Stimulated activated CD4-positive, alpha-beta T cell treated with anti-CD3 and anti-CD28 coated beads, Interleukin-4, amount 100 ng/mL, for 1 hour (primary cell): ENCODE measurements at places on chromosomes 2 and 18.

- DNase-seq, result no peak
Observed at GRCh38 chr2:118530976-118531375, 316.5 kb downstream of the EN1 start.

GRCh38 chr18:77366720-77367641 lies 117.3 kb downstream of the GALR1 start:
- DNase-seq, result no peak

GRCh38 chr18:59061914-59062642 lies 77.6 kb upstream of the SEC11C start:
- DNase-seq, result no peak

DNA sequence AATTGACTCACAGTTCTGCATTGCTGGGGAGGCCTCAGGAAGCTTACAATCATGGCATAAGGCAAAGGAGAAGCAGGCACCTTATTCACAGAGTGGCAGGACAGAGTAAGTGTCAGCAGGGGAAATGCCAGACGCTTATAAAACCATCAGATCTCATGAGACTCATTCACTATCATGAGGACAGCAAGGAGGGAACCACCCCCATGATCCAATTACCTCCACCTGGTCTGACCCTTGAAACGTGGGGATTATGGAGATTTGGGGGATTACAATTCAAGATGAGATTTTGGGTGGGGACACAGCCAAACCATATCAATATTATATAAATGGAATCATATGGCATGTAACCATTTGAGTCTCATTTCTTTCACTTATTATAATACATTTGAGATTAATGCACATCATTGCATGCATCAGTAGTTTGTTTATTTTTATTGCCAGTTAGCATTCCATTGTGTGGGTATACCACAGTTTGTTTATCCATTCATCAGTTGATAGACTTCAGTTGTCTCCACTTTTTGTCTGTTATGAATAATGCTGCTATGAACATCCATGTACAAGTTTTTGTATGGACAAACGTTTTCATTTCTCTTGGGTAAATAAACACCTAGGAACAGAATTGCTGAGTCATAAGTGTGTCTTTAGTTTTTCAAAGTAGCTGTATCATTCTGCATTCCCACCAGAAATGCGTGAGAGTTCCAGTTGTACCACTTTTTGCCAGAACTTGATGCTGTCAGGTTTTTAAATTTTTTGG lies 5.8 kb upstream of the SRBD1 start:
- DNase-seq, result no peak

- DNase-seq, result no peak
Observed at GRCh38 chr2:190835303-190835930, 45.2 kb upstream of the GLS start.

GRCh38 chr2:136004965-136005364 lies 19.5 kb upstream of the DARS1 start:
- no peak for DNase-seq

DNA sequence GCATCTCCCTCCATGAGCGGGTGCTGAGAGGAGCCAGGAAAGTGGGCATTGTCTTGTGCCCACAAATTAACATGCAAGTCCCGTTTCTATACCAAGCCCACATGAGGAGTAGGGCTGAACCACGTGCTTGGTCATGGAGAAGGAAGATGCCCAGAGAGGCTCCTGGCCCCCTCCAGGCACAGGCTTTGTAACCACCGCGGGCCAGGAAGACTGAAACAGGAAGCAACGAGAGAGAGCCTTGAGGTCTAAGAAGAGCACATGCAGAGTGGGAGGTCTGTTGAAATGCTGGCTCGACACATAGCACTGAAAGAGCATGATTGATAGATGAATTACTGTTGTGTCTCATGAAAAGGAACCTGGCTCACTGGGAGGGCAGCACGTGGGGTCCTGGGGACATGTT lies 36.3 kb downstream of the VWA3B start:
- no peak for DNase-seq

DNA sequence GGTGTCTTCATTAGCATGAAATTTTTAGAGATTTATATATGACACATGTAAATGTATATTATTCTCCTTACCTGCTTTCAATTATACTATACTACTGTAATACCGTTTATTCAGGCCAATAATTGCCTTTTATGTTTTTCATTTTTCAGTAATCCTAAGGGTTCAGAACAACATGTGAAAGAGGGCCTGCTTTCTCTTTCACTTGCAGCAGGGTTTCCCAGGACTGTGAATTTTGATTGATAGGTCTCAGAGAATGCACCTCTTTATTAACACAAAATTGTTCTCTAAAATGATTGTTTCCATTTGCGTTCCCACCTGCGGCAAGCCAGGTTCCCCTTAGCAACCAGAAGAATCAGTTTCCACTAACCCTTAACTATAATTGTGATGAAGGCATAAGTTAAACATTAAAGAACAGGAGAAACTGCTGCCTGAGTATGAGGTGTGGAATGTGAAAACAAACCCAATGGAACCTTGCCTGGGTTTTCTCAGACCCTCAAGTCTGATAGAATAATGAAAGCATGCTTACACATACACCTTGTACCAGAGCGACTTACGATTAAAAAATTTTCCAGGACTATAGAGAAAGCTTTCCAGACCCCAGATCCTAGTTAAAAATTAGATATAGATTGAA lies 1591.2 kb upstream of the LRRTM1 start:
- DNase-seq, result no peak

DNA sequence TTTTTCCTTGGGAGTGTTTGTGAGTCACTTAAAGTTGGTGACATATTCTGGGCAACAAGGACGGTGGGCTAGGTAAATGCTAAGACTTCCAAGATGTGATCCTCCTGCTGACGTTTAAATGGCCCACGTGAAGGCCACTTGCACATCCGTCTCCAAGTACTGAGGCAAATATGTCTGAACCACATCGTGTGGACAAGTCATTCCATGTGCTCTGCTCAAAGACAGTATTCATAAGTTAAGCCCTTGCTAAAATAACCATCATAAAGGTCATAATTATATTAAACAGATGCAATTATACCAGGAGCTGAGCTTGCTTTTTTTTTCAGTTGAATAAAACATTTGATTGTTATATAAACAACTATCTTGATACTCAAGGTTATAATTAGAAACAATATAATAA lies 44.8 kb downstream of the SPP2 start:
- DNase-seq, result no peak

DNA sequence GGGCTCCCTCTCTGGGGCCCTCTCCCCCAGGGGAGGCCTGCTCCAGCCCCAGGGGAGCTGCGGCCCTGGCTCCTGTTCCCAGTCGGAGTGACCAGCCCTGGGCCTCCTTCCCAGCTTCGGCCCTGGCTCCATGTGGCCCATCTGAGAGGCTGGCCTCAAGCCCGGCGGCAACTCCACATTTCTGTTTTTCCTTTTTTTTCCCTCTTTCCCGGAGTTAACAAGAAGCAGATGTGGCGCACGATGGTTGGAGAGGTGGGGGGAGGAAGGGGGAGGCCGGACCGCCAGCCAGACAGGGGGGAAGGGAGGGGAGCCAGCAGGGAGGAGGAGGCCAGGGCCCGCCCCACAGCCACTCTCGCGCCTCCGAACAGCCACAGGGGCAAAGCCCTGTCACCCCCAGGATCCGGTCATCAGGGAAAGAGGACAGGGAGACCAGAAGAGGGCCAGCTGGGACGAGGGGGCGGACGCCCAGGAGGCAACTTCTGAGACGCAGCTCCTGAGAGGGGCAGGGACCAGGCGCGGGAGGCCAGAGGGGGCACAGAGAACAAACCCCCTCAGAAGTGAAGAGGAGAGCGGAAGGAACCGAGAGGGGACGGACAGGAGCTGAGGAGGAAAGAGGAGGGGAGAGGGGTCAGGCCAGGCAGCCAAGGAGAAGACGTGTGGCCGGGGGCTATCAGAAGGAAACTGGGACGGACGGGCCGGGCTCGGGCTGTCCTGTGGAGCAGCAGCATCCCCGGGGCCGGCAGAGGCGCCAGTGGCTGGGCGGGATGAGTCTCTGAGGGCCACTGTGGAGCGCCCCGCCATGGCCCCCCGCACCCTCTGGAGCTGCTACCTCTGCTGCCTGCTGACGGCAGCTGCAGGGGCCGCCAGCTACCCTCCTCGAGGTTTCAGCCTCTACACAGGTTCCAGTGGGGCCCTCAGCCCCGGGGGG lies at the start of gene EMILIN1:
EMILIN1 (plus strand) TSS at position 349 of the 928 bp plus-strand sequence; CDS start at position 800, 451 bp downstream.
- no peak for DNase-seq
